ENCODE measurements at places on chromosomes 2 and 18.

- DNase-seq = no peak
Observed at GRCh38 chr2:107337209-107337898, 451.4 kb upstream of the ST6GAL2 start.

GRCh38 chr2:237336131-237336530, 77.8 kb downstream of the COL6A3 start:
- DNase-seq = no peak

DNA sequence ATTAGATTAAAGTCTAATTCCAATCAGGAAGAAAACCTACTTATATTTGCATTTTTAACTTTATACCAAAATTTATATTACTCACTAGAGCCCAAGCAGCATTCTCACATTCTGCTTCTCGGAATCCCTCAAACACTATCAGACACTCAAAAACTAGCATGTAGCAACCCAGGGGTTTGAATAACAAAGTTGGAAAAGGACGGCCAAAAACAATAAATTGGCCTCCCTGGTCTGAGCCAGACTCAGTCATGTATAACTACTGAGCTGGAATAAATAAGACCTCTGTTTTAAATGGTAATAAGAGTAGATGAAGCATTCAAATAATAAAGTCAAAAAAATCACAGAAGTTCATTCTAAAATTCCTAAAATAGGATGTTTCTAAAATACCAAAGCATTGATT, 290.9 kb downstream of the IRS1 start:
- DNase-seq = no peak

GRCh38 chr2:100427627-100428258, 10.3 kb upstream of the CHST10 start:
- DNase-seq = peak; percentile 50

DNA sequence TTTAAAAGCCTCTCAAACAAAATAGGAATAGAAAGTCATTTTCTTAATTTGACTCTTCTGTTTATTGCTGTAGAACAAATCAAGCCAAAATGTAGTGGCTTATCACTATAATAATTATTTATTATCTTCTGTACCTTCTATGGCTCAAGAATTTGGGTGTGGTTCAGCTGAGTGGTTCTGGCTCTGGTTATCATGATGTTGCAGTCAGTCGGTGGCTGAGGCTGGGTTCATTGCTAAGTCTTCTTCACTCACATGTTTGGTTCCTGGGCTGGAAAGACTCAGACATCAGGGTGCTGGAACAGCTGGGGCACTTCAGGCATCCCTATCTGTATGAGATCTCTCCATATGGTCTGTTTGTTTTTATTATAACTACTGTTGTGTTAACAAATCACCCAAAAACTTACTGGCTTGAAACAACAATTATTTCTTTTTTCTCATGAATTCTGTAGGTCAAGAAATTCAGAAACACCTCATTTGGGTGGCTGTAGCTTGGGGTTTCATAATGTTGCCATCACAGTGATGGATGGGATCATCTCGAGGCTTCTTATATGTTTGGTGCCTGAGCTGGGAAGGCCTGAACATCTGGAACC, 242.6 kb upstream of the FBXO11 start:
- DNase-seq = no peak

- no peak for DNase-seq
Observed at GRCh38 chr2:85277416-85278158, 50.2 kb downstream of the TGOLN2 start.

DNA sequence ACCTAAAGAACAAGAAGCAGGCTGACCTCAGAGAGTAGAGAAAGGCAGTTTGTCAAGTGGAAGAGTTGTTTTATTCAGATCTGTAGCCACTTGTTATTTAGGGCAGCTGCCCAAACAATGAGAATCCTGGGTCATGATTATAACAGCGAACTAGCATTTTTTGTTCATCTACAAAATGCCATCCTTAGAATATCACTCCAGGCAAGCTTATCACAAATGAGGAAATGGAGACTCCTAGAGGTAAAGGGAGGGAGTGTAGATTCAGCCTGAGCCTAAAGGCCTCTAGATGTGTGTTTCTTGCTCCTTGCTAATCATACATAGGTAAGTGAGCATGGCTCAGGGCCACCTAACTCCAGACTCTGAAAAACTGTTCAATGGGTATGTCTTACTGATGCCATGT, 126.1 kb downstream of the HNMT start:
- DNase-seq = peak; percentile 16

DNA sequence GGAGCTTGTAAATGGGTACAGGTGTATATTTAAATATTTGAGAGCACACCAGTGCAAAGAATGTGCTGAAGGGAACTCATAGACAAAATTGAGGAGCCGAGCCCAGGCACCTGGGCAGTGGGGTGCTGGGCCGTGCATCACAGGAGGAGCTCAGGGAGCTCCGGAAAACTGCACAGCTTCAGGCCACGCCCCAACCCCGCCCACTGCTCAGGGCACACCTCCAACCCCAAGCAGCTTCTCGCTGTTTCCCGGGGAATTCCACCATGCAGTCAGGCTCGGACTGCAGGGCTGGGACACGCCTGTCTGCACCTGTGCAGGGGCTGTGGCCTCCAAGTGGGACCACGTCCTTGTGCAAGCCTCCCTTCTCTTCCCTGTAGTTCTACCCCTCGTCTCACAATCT, 243.0 kb downstream of the HDAC4 start:
- DNase-seq = no peak

DNA sequence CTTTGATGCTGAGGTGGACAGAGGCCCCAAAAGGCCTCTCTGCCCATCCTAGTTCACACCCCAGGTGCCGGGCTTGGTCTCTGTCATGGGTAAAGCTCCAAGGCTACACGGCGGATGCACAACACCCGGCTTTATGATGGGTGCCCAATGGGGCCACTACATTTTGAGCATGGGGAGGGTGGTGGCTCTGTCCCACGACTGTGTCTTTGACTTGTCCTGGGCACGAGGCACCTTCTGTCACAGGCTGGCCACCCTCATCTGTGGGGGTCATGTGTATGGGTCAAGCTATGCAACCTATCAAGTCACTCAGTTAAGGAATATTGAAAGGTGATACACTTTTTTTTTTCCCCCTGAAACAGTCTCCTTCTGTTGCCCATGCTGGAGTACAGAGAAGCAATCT, 63.7 kb downstream of the EDAR start:
- no peak for DNase-seq

- DNase-seq = peak; percentile 16
Observed at GRCh38 chr18:46226461-46226860, 122.3 kb downstream of the HAUS1 start.

DNA sequence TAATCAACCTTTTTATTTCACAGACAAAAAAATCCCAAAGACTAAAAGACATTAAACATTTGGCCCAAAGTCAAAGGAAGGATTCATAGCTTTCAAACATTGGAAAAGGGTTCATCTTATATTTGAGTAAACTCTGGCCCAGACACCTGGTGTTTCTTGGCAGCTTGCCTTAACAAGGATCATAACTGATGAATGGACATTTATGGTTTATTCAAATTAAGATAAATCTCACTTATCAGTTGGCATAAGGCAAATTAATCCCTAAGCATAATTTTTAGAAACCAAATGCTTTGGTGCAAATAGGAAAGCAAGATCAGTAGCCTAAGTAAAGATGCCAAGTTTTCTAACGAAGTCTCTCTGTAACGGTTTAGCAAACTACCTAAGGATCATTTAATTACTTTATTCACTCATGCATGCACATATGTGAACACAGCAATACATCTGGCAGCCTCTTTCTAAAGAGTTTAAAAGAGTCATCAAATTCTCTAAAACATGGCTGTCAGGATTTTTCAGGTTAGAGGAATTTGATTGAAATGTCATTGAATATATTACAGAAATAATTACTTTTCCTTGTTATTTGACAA, 323.4 kb upstream of the RBMS1 start:
- no peak for DNase-seq

- peak; percentile 80 for DNase-seq
Observed at GRCh38 chr2:43226955-43227829, 786 bp upstream of the ZFP36L2 start.

DNA sequence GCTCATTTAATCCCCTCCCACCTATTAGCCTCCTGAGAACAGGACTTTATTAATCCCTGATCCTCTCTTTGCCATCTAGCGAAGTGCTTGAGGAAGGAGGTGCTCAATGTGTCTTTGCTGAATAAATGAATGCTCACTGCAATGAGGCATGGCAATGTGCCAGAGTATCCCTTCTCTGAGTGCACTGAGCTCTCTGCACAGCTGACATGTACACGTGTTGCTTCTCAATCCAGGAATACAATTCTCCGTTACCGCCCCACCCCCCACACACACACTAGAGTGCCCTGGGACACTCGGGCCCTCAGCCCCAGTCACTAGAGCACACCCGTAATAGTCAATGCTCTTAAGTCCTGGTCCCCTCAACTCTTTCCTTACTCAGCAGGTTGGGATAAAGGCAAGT, 41.4 kb downstream of the FAM178B start:
- no peak for DNase-seq

DNA sequence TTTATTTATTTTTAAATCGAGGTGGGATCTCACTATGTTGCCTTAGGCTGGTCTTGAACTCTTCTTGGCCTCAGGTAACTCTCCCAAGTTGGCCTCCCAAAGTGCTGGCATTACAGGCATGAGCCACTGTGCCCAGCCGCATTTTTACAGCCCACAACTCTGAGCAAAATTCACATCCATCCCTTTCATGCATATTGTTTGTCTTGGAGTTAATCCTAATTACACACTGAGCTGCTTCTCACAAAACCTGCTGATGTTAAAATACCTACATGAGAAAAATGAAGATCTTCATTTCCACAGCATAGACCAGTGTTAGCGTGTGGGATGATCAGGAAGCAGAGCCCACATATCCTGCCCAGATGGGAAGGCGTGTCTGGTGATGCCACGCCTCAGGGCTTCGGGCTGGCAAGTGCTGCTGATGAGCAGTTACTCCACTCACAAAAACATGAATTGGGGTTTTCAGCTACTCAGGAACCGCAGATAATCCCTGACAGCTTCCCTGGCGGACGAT, 14.6 kb downstream of the ITGB1BP1 start:
- peak; percentile 27 for DNase-seq

GRCh38 chr2:237863689-237864443, 4.4 kb downstream of the RAMP1 start:
- no peak for DNase-seq

- peak; percentile 83 for DNase-seq
Observed at GRCh38 chr2:118968042-118968441, 26.0 kb downstream of the MARCO start.

GRCh38 chr2:231185886-231186285, 12.5 kb upstream of the ARMC9 start:
- no peak for DNase-seq

- DNase-seq = no peak
Observed at GRCh38 chr2:136357007-136357380, 239.0 kb upstream of the CXCR4 start.

DNA sequence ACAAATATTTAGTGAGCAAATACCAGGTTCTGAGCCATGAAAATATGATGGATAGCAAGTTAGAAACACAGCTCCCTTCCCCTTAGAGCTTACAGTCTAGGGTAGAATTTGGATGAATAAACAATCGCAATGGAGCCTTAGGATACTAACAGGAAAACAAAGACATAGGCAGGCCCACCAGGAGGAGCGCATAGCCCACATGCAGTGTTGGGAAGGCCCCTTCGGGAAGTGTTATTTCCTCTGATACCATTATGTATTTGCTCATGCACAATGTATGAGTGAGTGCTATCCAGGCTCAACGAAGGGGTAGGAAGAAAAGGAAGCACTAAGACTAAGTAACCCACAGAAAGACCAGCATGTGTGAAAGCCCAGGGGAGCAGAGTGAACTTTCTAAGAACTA, 54.0 kb downstream of the RAB27B start:
- DNase-seq = no peak

DNA sequence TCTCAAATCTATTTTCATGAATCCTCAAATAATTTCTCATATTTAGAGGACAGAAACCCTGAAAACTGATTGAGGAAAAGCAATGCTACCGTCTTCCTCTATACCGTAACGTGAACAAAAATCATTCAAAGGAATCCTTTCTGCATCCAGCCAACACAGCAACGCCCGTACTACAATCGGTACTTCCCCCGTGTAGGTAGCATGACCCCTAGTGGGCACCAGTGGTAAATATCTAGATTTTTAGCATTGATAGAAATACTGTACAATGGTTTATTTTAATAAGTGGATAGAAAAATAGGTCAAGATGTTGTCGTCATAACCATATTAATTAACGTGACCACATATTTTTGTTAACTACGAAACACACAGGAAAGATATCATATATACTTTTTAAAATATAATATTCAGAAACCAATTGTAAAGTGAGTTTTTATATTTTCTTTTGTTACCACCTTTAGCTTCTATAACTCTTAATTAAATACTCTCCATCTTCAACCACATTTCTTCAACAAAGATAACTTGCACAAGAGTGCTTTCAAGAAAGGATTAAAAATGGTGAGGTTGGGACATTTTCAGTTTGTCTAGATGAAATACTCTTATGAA, 194.1 kb downstream of the SS18 start:
- peak; percentile 7 for DNase-seq

DNA sequence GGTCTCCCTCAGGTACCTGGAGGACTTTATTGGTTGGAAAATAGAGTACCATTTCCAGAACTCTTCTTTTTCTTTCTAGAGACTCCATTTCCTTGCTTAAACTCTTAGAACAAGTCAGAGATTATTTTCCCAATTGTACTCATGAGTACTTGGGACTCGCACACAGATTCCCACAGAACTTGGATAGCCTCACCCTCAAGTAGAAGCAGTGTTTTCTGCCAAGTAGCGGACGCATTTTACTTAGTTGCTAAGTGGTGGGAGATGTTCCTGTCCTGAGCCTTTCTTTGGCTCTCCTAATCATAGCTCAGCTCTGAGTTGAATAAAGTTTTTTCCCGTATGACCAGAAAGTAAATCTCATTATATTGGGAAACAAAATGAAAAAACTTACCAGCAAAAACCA, 17.2 kb downstream of the SLC30A3 start:
- DNase-seq = no peak

DNA sequence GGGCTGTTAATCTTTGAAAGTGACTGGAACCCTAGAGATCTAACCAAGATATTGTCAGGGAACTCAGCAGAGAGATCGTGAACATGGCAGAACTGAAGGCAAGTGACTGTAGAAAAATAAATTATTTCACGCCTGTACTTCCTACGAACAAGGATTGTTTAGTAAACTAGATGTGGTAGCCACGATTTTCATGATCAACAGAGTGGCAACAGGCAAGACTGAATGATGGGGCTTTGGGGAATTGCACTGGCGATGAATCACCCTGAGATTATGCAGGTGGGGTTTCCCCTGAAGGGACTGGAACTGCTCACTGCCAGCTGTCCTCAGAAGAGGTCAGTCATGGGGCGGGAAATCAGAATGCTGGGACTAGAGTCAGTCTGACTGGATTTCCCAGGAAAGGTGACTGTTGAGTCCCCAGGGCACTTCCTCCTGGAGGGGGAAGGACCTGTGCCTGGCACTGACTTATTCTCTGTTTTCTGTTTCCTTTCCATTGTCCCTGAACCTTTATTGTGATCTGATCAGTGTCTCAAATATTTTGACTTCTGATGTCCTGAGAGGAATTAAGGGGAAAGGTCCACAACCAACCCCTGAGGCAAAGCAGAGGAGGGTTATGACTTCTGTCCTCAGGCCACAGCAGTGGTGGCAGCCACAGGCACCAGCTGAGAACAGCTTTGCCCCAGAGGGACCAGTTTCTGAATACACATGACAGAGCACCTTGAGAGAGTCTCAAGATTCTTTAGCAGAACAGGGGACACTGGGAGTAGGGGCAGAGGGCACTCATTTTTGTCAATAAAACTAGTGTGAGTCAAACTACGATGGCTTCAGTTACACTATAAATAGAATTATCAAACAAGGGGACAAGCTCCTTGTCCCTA, 70.0 kb downstream of the NAB1 start:
- DNase-seq = peak; percentile 88

- no peak for DNase-seq
Observed at GRCh38 chr2:112074506-112074905, 19.4 kb downstream of the TMEM87B start.

- peak; percentile 3 for DNase-seq
Observed at GRCh38 chr2:31414601-31415241, at the start of gene XDH. Gene XDH, minus strand, starts transcription at chr2:31414742. Its CDS starts 76 bp downstream, at chr2:31414666.

Data from inflammatory macrophage treated with lipopolysaccharide for 1 hour (primary cell).